AG04450 (cell line): ENCODE measurements at places on chromosomes 7 and 10.

DNA sequence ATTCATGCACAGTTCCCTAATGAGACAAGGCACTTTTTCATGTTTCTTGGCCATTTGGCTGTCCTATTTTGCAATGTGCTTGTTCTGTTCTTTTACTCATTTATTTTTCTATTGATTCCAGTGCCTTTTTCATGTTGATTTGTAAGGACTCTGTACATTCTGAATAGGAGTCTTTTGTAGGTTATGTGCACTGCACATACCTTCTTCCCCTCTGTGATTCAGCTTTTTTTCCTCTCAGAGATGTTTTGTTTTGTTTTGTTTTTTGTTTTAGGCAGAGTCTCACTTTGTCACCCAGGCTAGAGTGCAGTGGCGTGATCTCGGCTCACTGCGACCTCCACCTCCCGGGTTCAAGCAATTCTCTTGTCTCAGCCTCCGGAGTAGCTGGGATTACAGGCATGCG is 59.7 kb downstream of the KCNH2 start:
- no peak for DNase-seq

GRCh38 chr10:34816501-34817002 is 1.5 kb upstream of the PARD3 start:
- DNase-seq: no peak

DNA sequence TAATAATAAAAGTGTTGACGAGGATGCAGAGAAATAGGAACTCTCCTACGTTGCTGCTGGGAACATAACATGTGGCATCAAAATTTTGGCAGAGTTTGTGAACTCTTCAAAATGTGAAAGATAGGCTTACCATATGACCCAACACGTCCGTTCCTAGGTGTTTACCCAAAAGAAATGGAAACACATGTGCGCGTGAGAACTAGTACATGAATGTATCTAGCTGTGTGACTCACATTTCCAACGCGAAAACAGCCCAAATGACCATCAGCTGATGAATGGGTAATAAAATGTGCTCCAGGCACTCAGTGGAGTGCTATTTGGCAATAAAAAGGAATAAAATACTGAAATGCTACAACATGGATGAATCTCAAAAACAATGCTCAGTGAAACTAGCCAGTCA is 10.4 kb upstream of the ELFN1 start:
- DNase-seq: no peak

DNA sequence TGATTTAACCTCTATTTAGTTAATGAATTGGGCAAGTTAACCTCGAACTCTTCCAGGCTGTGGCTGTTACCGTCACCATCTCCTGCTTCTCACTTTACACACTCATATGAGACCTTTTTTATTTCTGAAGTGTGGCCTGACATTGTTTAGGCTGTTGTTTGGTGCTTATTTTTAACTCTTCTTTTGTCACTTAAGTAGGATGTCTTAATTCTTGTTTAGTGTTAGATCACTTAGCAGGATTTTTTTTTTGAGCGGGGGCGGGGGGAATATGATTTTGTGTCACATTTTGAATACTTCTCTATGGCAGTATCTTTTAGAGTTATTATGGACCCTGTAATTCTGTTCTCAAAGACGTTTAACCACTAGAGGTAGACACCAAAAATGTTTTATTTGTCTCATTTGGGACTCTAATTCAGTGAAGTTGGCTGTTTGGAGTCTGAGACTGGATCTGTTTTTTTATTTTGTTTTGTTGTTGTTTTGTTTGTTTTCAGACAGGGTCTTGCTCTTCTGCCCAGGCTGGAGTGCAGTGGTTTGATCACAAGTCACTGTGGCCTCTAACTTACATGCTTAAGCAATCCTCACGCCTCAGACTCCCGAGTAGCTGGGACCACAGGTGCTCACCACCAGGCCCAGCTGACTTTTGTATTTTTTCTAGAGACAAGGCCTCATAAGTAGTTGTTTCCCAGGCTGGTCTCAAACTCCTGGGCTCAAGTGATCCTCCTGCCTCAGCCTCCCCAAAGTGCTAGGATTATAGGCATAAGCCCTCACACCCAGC is 73.5 kb downstream of the CUX1 start:
- no peak for DNase-seq

GRCh38 chr10:45473126-45473525 is 99.1 kb downstream of the ALOX5 start:
- no peak for DNase-seq

GRCh38 chr10:24873281-24873683 is 79.1 kb downstream of the PRTFDC1 start:
- peak; percentile 88 for DNase-seq

GRCh38 chr10:10007957-10008356 is 1009.7 kb upstream of the CELF2 start:
- no peak for DNase-seq

DNA sequence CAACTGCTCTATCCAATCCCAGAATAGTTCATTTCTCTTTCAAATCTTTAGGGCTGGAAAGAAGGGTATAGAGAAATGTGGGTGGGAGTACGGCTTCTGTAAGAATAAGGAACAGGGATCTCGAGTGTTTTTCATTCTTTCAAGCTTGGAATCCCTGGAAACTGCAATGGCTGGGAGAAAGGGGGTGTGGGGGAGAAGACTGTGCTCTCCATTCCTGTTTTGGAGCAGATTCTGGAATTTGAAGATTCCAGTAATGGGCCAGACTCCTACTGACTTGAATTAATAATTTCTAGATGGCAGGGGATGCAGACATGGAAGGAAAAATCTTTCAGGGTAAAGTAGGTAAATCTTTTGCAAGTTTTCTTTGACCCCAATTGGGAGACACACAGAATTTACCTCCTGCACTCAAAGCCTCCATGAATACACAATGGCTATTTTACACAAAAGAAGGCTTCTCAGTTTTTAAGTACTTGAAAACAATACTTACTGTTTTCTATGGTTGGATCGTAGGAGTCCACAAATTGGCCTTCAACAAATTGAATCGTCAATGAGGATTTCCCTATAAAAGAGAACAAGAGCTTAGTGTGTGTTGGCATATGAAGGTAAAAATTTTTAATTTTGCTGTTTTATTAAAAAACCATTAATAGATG is 29.1 kb downstream of the RHEB start:
- DNase-seq: no peak

DNA sequence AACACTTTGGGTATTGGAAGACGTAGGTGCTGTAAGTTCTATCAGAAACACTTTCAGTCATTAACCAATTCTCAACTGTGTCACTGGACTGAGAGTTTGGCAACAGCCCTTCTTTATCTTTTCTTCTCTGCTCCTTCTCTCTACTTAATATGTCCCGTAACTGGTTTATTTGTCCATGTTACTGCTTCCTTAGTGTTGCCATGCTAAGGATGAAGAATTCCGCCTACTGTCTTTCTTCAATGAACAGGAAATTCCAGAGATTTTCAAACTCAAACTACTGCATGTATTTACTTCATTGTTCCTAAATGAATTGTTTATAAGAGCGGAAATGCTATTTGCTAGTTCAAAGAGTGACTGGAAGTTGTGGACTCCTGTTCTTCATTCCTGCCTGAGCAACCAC is 143.7 kb downstream of the TAX1BP1 start:
- no peak for DNase-seq

GRCh38 chr10:33041783-33042437 is 83.9 kb upstream of the ITGB1 start:
- no peak for DNase-seq

DNA sequence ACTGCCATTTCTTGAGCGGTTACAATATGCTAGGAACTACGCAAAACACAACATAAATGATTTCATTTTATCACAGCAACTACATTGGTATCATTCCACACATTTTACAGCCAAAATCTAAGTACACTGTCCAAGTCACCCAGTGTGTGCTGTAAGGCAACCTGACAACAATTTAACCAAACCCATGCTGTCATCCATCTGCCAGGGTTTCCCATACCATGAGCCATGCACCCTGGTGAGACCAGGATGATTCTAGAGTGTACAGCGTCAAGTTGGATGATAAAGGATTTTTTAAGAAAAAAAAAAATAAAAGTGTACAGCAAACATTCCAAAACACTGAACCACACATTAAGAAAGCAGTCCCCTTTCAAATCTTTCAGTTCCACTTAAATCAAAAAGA is 52.9 kb downstream of the PIK3AP1 start:
- no peak for DNase-seq

DNA sequence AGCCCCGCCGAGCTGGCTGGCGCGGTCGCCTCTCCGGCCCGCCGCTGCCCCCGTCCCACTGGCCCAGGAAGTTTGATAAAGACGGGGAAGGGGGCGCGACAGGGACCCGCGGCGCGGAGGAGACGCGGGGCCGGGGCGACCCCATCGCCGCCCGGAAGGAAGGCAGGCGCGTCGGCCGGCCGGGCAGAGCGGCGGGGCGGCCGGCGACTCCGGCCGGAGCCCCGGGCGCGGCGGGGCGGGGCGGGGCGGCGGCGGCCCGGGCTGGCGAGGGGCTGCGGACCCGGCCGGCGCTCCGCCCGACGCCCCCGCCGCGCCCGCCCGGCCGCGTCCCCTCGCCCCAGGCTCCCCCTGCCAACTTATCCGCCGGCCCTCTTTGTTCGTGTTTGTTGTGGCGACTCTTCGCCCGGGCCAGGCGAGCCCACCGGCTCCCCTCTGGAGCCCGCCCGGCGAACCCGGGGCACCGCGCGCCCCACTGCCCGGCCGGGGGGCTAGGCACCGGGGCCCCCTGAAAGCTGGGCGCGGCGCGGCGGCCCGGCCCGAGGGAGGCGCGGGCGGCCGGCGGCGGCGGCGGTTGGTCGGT is 571 bp downstream of the KDM7A start:
- no peak for DNase-seq

- DNase-seq: no peak
Observed at GRCh38 chr7:117193564-117193963, 129.3 kb downstream of the WNT2 start.

- peak; percentile 49 for DNase-seq
Observed at GRCh38 chr10:88651101-88651551, 13.1 kb upstream of the LIPF start.

GRCh38 chr10:4066581-4067390 is 281.8 kb upstream of the KLF6 start:
- no peak for DNase-seq

GRCh38 chr10:132914732-132915131 is 27.6 kb downstream of the CFAP46 start:
- DNase-seq: no peak

DNA sequence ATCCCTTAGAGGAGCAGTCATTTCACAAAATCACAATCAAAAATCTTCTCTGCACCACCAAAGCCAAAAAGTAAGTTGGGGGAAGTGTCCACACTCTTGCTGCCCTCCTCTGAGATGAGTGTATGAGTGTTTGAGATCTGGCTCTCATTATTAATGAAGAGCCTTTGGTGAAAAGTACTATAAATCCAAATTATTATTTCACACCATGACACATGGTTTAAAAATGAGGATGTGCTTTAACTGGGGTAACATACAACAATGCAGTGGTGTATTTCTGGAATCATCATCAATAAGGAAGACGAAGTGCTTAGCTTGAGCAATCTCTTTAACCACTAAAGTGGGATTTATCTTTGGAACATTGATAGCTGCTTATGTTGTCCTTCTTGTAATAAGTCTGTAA is 114.2 kb upstream of the ADAM12 start:
- DNase-seq: no peak
